ENCODE measurements at places on chromosomes 4 and X. TPM values are rescaled to one million over a fixed set of nuclear protein-coding genes. Genes with fewer than 3 reads are reported as not detected.

CSTF2 gene
- 30.3 TPM for total RNA-seq

ATP11C gene
- total RNA-seq = 40.0 TPM

ETNPPL gene
- not detected for total RNA-seq

NXF2 gene
- total RNA-seq = not detected

GTPBP6 gene
- 24.7 TPM for total RNA-seq

FANCB gene
- total RNA-seq = 14.4 TPM

ANKRD50 gene
- 35.3 TPM for total RNA-seq

SPANXB1 gene
- not detected for total RNA-seq

DSPP gene
- not detected for total RNA-seq

WAS gene
- not detected for total RNA-seq

MAGEB1 gene
- not detected for total RNA-seq

ANOS1 gene
- under 0.01 TPM for total RNA-seq

TMPRSS11B gene
- total RNA-seq = not detected

CENPVL1 gene
- total RNA-seq = not detected

EPHA5 gene
- total RNA-seq = under 0.01 TPM

- peak; percentile 86 for DNase-seq
Measured at GRCh38 chr4:8228319-8229250, 29.5 kb downstream of the SH3TC1 start.

- peak; percentile 28 for DNase-seq
Measured at GRCh38 chrX:149527705-149528104, 13.1 kb upstream of the EOLA1 start.

DNA sequence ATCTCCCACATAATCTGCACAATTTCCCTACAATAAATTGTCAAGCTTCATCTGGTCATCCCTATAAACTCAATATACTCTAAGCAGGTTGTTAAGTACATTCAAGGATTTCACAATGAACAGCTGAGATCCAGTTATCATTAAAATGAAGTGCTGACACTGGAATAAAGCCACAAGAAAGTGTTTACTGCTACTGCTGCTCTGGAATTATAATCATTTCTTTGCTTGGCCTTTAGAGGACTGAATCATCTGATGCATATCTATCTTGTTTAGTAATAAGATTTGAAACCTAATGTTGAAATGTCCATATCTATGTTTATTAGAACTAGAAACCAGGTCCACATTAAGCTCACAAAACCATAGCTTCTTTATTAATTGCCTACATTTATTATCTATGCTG, 338.6 kb upstream of the ZFP42 start:
- peak; percentile 90 for DNase-seq

DNA sequence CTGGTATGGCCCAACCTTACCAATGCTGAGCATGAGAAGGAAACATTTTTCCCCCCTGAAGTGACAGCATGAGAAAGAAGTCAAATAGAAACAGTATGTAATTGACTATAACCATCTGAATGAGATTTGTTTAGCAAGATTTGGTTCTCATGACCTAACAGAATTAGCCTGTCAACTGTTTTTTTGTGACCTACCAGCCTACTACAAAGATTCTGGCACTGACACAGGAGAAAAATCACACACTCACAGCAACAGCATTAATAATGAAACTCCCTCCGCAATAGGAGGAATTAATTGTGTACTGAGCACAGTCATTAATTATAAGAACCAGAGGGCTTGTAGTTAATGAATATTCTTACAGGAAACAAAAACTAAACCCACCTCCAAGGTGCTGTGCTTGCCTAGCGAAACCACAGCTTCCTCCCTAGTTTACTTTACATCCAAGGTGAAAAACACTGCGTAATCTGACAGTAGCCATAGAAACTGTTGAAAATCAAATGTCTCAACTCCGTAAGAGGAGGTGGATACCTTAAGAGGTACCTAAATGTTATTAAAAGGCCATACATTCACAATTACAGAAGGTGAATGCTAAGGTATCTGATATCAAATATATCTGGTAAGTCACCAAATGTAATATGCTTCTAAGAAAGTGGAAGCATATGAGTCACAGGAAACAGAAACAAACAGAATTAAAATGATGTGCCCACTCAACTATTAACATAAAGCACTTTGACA, 34.9 kb downstream of the MMRN1 start:
- DNase-seq = no peak

DNA sequence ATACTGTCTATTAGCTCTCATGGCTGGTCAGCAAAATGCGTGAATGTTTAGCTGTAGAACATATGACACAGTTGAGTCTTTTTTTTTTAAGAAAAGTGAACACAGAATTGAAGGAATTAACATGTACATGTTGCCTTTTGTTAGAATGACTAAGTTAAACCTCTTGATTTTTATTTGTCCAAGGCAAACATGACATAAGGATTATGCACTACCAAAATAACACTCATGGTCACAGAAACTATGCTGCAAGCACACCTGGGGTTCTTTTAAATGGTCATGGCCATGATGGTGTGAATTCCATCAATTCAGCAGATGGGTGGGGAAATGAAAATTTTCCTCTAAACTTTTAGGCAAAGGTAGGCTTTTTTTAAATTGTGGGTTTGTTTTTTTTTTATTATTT, 80.1 kb upstream of the CXCL13 start:
- no peak for DNase-seq

DNA sequence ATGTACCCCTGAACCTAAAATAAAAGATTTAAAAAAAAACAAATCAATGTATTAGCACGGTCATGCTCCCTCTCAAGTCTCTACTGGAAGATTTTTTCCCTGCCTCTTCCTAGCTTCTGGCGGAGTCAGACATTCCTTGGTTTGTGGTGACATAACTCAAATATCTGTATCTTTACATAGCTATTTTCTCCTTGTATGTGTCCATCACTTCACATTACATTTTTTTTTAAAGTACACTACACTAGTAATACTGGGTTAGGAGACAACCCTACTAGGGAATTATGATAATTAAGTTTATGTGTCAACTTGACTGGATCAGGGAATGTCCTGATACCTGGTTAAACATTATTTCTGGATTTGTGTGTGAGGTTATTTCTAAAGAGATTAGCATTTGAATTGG, 1197.9 kb downstream of the TECRL start:
- no peak for DNase-seq

GRCh38 chr4:22203711-22204011, 255.1 kb upstream of the KCNIP4 start:
- no peak for DNase-seq

GRCh38 chr4:10061650-10062415, 40.5 kb upstream of the SLC2A9 start:
- DNase-seq = peak; percentile 20

GRCh38 chrX:81316163-81316562, 114.3 kb downstream of the SH3BGRL start:
- peak; percentile 13 for DNase-seq

DNA sequence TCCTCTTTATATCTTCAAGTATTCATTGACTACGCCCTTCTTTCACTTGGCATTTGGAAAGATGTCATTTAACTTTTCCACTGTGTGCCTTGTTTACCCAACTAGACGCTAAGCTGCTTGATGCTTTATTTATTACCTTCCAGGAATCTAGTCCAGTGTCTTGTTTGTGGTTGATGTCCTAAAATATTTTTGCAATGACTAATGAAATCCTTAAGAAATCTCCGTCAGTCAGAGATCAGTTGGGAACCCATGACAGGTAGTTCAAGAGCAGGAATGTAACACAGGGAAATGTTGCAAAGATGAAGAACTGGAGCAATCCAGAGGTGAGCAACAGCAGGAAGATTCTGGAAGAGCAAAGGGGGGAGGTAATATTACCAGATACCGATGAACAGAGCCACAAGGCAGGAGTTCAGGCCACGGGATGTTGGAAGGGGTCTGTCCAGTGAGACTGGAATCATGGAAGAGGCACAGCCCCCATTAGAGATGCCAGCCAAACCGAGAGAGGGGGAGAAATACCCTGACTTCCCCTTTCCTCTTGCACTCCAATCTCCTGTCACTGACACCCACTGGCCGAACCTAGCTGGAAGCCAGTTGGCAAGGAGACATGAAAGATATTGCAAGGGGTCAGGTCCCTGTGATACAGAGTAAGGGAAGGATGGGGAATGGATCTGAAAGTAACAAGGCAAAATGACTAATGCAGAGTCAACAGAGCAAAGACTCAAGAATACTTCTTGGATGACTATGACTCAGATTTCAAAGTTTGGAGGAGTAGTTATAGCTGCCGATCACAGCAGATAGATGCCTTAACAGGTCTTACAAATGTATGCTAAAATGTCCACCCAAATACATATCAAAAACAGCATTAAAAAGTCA, 62.7 kb upstream of the PHKA2 start:
- peak; percentile 71 for DNase-seq

- no peak for DNase-seq
Measured at GRCh38 chr4:42313872-42314271, 83.4 kb upstream of the SHISA3 start.

- DNase-seq = no peak
Measured at GRCh38 chr4:7803371-7803770, 136.3 kb downstream of the AFAP1 start.

DNA sequence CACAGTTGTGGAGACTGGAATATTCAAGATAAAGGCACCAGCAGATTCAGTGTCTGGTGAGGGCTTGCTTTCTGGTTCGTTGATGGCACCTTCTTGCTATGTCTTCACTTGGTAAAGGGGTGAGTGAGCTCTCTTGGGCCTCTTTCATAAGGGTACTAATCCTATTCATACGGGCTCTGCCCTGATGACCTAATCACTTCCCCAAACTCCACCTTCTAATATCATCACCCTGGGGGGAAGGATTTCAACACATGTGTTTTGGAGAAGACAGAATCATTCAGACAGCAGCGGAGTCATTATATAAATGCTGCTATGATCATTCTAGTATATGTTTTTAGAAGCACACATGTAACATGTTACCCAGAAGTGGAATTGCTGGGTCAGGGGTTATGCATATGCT, 295.3 kb upstream of the CTSO start:
- DNase-seq = no peak

- DNase-seq = no peak
Measured at GRCh38 chr4:172411149-172411548, 597.9 kb downstream of the GALNTL6 start.

GRCh38 chr4:56857601-56858309, 36.3 kb upstream of the SPINK2 start:
- DNase-seq = no peak

- DNase-seq = no peak
Measured at GRCh38 chr4:38914854-38915253, 47.2 kb downstream of the FAM114A1 start.

DNA sequence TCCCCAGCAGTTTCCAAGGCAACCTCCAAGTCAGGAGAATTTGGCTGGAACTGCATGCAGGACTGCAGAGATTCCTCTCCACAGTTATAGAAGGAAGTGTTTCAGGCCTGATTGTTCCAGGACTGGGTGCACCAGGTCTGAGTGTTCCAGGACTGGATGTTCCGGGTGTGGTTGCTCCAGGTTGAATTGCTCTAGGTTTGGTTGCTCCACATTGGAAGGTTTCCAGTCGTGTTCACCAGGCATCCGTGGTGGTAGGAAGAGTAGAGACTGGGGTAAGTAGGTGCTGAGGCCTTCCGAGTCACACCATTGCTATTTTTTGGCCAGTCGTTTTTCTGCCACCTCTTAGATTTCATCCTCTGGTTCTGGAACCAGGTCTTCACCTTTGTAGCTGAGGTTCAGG, 105.4 kb downstream of the MSN start:
- no peak for DNase-seq

- DNase-seq = peak; percentile 76
Measured at GRCh38 chr4:16785793-16786527, 112.5 kb downstream of the LDB2 start.

GRCh38 chr4:121212806-121213205, 48.7 kb upstream of the TNIP3 start:
- no peak for DNase-seq

DNA sequence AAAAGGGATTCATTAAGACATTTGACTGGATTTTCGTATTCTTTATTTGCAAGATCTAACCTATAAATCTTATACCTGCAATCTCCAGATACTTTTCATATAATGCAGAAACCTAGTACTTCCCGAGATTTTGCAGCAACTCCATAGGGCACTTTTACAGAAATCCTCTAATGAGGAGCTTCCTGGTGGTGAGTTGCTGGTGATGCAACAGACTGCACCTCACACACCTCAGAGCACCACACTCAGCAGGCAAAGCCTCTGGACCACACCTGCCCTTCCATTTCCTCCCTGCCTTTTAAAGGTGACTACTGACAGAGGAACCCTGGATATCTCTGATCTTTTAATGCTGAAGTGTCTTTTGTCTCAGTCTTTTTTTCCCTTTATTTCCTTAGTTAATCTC, 289.4 kb downstream of the TRAM1L1 start:
- no peak for DNase-seq

DNA sequence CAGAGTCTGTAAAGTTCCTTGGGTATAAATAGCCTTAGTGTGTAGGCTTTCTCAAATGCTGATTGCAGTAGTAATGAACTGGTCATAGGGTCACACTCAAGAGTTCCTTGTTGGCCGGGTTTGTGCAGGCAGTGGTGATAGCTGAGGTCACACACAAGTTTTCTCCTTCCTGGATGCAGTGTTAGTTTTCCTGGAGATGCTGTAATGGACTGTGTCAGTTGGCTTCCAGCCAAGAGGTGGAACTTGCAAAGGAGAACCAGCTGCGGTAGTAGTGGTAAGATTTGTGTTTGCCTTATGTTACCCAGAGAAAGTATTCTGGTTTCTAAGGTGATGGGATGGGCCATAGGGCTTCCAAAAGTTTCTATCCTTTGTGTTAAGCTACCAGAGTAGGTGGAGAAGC, 409.8 kb upstream of the FRG1 start:
- DNase-seq = no peak

DNA sequence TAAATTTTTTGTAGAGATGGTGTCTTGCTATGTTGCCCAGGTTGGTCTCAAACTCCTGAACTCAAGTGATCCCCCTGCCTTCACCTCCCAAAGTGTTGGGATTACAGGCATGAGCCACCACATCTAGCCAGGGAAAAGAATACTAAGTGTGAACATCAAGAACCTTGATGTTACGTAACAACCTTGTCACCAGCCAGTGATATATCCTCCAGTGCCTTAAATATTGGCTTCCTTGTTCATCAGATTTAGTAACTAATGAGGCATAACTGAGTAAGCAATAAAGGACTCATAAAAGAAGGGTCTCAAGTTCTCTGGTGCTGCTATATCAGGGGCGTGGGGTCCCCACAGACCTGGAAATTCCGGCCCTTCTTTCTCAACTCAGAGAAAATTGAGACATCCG, 60.5 kb upstream of the ENPEP start:
- DNase-seq = no peak

GRCh38 chrX:153761863-153762262, 2.2 kb upstream of the PLXNB3 start:
- DNase-seq = no peak

DNA sequence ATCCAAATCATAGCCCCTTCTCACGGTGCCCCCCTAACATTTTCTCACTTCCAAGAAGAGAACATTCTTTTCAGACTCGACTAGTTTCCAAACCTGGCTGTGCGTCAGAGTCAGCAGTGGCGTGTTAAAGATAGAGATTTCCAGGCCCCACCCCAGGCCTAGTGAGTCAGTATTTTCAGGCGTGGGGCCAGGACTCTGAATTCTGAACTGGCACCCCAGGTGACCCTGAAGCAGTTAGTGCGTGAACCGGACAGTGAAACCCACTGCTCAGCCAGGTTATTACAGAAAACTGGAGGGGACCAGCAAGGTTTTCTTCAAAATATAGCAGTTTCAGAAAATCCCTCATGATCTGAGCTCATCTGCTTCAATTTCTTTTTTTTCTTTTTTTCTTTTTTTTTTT, 35.0 kb upstream of the BCOR start:
- DNase-seq = peak; percentile 81

All from IMR-90 (cell line).